GM23338 (cell line): ENCODE measurements at places on chromosomes 5 and 9.

- peak; percentile 19 for DNase-seq
Observed at GRCh38 chr5:160419458-160420330, 813 bp upstream of the SLU7 start.

- DNase-seq: no peak
Observed at GRCh38 chr5:147658293-147658932, 124.1 kb downstream of the JAKMIP2 start.

- no peak for DNase-seq
Observed at GRCh38 chr5:141857226-141857625, 21.0 kb downstream of the PCDH1 start.

DNA sequence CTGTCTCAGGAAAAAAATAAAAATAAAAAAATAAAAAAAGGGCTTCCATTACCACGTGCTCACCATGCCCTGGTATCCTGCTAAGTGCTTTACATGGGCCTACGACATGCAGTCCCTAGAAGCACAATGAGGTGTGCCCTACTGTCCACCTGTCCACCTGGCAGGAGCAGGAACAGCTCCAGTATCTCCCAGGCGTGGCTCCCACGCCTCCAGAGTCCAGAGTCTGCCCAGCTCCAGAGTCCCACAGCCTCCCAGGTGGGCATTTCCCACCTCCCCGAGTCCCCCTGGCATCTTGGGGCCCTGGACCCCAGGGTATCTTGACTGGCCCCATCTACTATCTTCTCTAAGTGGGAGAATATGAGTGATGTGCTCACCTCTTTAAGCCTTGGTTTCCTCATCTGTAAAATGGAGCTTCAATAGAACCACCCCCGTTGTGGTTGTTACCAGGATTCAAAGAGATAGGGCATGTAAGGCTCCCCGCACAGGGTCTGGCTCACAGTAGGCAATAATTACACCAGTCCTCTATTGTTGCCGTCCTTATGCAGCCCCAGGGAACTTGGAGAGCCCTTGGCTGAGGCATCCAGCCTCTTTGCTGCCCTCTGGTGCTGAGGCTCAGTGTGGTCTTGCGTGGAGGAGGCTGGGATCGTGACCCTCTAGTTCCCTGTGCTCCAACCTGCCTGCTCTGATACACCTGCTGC, 8.9 kb downstream of the CXCL14 start:
- DNase-seq: peak; percentile 82

DNA sequence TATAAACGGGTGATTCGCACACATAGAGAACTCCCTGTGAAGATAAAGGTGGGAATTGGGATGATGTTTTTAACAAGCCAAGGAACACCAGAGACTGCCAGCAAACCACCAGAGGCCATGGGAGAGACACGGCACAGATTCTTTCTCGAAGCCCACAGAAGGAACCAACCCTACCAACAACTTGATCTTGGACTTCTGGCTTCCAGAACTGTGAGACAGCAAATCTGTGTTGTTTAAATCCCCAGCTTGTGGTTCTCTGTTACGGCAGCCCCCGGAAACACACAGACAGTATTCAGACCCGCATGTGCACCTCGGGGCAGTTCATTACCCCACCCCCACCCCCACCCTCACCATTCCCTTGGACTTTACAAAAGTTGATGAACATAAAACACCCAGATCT, 12.8 kb downstream of the AMBP start:
- DNase-seq: no peak

- DNase-seq: peak; percentile 33
Observed at GRCh38 chr5:2007878-2008501, 125.3 kb upstream of the IRX4 start.

DNA sequence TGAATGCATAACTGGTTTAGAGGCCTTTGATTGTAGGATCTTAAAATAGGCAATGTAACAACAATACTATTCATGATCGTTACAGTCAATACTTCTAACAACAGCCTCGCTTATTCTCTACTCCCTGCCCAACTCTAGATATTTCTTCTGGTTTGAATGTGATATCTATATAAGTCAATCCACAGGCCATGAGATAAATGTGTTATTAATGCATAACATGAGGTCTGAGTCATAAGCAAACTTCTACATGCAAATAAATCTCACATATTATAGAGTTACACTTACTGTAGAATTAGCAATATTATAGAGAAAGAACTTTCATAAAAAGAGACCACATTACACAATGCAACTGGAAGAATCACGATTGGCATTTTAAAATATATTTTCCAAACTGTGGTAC, 2.9 kb upstream of the ALDOB start:
- DNase-seq: no peak

- no peak for DNase-seq
Observed at GRCh38 chr5:21701317-21701716, 1151.8 kb downstream of the CDH12 start.

DNA sequence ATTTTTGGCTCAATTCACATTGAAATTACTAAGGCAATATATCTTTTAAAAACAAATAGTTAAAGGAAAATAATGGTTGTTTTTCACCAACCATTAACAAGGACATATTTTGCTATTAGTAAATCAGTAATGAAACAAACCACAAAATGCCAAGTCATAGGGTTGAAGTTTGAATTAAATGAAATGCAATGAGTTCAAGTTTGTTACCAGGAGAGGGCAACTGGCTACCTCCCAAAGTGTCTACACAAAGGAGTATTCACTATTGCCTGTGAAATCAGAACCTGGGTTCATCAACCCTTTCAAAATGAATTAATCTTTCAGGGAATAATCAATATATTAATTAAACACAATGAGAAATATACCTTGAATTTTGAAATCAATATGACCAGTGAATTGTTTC, 138.4 kb upstream of the DMRTA1 start:
- no peak for DNase-seq

DNA sequence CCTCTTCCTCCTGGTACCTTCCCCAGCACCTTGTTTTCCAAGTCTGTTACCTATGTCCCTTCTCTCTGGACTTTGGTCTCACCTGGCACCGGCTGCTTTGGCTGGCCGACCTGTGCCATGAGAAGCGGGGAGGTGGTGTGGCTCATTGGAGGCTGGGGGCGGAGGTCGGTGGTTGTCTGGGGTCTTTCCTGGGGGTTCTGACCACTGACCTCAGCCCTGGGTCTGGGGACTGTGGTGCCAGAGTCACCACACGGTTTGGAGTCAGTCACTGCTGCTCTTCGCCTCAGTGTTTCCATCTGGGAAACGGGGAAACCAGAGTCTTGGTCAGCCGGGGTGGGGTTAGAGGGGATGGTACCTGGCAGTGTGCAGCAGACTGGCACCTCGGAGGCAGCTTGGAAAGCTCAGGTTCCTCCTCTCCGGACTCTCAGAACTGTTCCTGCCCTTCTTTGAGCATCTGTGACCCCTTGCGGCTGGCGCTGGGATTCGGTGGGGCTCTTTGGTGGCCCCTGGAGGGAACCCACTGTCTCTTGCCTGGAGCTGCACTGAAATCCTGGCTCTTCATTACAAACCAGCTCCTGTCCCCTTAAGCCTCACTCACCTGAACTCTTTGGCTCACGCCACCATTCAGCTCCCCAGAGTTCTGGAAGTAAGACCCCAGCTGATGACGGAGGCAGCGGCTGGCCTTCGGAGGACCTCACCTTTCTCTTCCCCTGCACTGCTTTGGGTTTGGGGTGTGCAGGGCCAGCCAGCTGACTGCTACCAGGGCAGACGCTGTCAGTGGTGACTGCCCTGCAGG, 4.1 kb upstream of the RXRA start:
- DNase-seq: no peak

GRCh38 chr5:89095341-89095740, 212.4 kb upstream of the MEF2C start:
- DNase-seq: no peak

- DNase-seq: no peak
Observed at GRCh38 chr5:57327561-57328367, 153.9 kb downstream of the GPBP1 start.

DNA sequence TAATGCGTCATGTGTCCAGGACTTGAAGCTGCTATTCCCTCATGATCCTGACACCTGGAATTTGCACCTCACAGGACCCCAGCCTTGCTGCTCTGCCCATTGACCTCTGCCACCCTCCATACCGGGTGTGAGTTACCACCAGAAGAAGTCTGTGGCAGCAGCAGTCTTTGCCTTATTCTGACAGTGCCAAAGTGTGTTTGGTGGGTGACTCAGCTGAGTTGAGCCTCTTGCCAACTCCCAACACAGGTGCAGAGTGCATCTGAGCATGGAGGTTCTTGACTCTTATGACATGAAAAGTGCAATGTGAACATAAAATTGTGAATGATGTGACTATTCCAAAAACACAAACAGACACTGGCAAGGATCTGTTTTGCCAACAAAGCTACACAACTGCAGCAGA, 1166.5 kb upstream of the CDH18 start:
- no peak for DNase-seq

DNA sequence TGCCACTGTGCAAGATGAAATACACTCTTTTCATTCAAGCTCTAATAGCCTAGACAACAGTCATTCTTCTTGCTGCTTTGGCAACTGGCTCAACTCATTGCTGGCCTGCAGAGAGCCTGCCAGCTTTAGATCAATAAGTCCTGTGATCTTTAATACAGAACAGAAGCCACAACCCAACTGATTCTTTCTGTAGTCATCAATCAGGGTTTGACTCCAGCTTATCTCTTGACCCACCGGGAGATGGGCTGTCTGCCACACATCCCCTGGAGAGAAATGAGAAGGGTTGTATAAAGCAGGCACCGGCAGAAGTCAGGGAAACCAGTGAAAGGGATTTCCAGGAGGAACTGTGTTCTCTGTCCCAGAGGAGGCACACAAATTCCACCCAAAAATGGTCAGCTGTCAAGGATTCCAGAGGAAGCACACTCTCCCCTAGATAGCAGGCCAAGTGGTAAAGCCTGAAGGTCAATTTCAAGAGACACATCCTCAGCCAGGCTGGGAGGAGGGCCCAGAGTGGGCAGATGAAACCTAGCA, 24.5 kb downstream of the LHFPL2 start:
- DNase-seq: no peak

GRCh38 chr9:97362777-97363545, 48.9 kb upstream of the TDRD7 start:
- no peak for DNase-seq

- DNase-seq: no peak
Observed at GRCh38 chr9:110615498-110615897, 36.0 kb upstream of the SVEP1 start.

- no peak for DNase-seq
Observed at GRCh38 chr9:126849591-126850225, 10.7 kb upstream of the ZBTB34 start.

GRCh38 chr9:98930792-98931191, 12.9 kb upstream of the COL15A1 start:
- DNase-seq: no peak

GRCh38 chr5:111942661-111943401, 185.8 kb upstream of the NREP start:
- DNase-seq: no peak

GRCh38 chr5:176543428-176544182, 5.5 kb upstream of the CDHR2 start:
- DNase-seq: peak; percentile 80

DNA sequence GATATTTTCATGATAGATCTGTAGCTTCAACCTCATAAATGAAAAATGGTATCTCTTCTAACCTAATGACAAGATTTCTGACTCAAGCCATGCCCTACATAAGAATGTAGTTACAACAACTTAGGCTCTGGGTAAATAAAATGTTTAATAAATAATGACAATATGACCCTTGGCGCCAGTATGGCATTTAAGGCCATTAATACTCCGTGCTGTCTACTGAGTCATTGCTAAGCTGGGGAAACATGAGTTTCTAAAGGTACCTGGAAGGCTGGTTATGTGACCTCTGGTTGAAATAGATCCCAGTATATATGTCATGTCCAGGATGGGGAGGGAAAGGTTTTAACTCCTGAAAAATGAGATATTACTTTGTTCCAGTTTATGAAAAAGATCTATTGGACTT, 58.0 kb upstream of the CEMIP2 start:
- no peak for DNase-seq

GRCh38 chr5:79750611-79751510, 61.2 kb downstream of the CMYA5 start:
- no peak for DNase-seq

DNA sequence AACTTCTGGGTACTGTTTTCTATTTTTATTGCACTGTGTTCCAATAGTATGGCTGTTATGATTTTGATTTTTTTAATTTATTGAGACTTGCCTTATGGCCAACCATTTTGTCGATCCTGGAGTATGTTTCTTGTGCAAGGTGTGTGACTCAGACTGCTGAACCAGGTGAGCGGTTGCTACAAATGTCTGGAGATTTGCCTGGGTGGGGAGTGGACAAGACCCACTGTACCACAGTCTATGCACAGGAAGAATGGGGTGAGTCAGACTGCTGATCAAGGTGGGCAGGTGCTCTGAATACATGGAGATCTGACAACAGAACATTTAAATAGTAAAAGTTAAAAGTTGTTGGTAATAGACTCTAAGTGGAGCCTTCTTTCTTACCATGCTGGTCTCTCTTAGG, 609.2 kb downstream of the CSNK1G3 start:
- no peak for DNase-seq

GRCh38 chr9:70427161-70427945, 12.9 kb upstream of the KLF9 start:
- peak; percentile 40 for DNase-seq

DNA sequence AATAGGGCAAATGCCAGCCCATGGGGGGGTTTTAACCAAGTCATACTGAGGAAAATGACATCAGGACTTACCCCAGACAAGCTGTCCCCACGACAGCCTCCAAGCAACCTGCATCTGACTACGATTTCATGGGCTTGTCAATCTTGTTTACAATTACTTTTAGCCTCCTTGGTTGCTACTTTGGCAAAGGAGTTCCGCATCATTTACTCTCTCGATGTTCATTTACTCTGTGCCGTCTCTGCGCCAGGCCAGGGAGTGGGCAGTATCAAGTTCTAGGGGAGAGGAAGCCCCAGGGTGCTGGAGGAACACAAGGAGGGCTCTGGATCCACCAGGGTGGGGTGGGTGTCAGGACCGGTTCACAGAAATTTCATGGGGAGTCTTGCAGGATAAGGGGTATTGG, 23.9 kb downstream of the PTPN3 start:
- no peak for DNase-seq

DNA sequence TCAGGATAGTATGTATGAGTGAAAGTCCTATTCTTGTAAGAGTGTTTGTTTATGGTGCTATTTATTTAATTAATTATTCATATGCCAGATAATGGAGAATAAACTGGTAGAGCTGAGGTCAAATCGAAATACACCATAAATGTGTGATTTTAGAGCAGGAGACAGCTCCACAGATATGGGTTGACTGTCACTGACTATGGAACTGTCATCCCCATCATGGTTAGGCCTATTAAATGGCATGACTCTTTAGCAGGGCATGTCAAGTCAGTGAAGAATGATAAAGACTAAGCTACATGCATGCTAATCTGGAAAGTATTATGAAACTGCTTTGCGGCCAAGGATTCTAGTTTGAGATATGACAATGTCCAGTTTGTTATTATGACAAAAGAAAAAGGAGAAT, 658.6 kb downstream of the ISL1 start:
- no peak for DNase-seq

GRCh38 chr5:173866243-173866857, 21.8 kb upstream of the CPEB4 start:
- DNase-seq: no peak

GRCh38 chr9:121819428-121820231, 168.2 kb downstream of the DAB2IP start:
- peak; percentile 62 for DNase-seq
